NCI-H1436 treated with DMSO at 0.1 percent for 48 hours (cell line): ENCODE measurements at places on chromosomes 1 and 21.

DNA sequence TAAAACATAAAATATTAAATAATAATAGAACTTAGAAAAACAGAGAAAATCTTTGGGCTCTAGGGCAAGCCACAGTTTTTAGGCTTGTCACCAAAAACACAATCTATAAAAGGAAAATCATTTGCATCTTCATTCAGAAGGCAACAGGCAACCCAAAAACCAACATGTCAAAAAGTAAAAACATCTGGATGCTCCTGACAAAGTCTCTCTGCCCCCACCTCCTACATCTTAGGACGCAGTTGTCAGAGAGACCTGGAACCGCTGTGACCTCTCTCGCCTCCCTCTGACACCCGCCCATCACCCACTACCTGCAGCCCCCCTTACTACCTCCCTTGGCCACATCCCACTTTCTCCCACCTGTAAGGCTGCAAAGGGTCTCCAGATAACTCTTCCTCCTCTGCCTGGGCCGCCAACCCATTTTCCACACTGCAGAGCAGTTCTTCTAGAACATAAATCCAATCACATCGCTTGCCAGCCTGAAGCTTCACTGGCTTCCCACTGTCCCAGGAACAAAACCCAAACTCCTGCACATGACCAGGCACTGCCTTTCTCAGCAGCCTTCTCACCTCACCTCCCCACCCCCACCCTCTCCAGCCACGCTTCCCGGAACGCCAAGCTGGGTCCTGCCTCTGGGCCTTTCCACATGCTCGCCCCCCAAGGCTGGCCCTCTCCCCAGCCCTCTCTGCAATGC, 14.7 kb downstream of the PRDM15 start:
- DNase-seq: no peak

DNA sequence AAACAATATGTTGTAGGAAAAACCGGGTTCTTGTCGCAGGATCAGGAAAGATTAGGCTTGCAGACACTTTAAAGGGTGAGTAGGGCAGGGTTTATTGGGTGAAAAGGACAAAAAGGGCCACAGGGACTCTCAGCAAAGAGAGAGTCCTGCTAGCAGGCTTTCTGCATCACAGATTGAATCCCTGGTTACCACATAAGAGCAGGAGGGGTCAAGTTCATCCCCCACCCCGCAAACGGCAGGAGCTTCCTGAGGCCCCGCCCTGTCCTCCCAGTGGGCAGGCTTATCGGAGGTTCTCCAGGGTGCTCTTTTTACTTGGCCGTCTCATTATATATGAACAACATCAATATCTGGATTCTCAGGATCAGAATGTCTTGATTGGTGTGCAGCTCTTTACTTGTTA, 47.7 kb downstream of the SYCP1 start:
- no peak for DNase-seq

DNA sequence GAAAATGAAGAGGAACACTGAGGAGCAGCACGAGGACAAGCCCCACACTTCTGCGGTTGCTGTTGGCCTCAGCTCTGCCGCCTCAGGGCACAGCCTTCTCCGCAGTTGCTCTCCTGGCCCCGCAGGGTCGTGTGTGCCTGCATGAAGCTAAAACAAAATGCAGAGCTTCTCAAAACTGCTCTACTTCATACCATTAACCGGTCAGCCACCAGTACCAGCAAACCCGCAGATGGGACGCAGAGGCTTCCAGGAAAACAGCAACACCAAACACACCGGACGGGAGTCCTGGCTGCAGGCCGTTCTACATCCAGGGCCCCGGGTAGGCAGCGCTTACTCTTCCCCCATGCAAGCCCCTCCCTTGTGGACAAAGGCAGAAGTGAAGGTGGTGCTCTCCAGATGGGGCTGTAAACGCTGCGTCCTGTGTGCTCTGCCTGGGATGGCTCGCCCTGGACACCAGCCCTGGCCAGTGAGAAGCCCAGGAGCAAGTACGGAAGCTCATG, 7.1 kb upstream of the C1orf159 start:
- DNase-seq: no peak

- no peak for DNase-seq
These were observed 188.0 kb downstream of the RERE start for GRCh38 chr1:8629241-8630091.

GRCh38 chr1:164748253-164748899, 189.4 kb downstream of the PBX1 start:
- DNase-seq: no peak

- DNase-seq: no peak
These were observed 20.8 kb upstream of the RGS2 start for GRCh38 chr1:192787914-192788585.

- DNase-seq: no peak
These were observed at the start of gene TMEM52 for GRCh38 chr1:1918901-1919303. TMEM52 (minus strand) TSS chr1:1919279; CDS start chr1:1919265, 14 bp downstream.

- no peak for DNase-seq
These were observed 30.1 kb downstream of the KCNAB2 start for GRCh38 chr1:6075748-6076147.

DNA sequence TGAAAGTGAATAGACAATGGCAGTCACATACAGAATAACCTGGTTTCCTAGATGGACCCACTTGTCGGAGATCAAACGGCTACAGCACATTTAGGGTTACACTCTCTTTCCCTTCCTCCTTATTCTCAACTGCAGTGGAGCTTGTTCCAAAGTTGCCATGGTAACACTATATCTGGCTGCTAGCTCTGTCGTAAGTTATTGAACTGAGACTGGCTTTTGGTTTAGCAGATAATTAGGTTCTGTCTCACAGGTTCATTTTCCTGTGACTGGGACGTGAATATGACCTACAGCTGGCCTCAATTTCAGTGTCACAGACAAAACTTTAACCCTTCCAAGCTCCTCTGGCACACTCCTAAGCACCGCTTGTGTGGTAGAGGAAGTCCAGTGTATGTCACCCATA, 875.8 kb downstream of the USP25 start:
- DNase-seq: no peak

DNA sequence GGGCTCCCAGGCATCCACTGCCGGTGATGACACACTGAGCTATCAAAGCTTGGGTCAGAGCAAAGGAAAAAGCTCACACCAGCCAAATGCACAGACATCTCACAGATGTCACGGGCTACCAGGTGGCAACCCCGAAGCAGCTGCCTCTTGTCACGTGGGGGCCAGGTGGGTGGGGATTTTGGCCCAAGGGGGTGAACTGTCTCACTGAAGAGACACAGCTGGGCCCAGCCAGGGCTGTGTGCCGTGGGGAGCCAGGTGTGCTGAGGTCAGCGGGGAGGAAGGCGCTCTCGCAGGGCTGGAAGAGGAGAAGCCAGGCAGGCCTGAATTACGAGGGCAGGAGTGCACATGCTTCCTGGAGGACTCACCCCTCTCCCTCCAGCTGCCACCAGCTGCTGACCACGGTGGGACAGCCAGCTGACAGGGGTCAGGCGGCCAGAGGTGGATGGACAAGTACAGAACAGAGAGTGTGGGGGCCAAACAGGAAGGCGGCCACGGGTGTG, 32.4 kb downstream of the KCNN3 start:
- DNase-seq: no peak

DNA sequence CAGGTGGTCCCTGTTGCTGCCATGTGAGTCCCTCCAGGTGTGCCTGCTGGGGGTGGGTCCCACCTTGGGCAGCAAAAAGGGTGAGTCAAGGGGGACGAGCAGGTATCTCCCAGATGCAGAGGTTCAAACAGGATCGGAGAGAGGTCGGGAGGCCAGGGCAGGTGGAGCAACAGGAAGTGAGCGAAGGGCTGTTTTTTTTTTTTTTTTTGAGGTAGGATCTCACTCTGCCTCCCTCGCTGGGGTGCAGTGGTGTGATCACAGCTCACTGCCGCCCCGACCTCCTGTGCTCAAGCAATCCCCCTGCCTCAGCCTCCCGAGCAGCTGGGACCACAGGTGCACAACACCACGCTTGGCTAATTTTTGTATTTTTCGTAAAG, 39.4 kb downstream of the SLC2A7 start:
- DNase-seq: no peak

GRCh38 chr1:239816081-239816782, 275.5 kb upstream of the FMN2 start:
- no peak for DNase-seq

DNA sequence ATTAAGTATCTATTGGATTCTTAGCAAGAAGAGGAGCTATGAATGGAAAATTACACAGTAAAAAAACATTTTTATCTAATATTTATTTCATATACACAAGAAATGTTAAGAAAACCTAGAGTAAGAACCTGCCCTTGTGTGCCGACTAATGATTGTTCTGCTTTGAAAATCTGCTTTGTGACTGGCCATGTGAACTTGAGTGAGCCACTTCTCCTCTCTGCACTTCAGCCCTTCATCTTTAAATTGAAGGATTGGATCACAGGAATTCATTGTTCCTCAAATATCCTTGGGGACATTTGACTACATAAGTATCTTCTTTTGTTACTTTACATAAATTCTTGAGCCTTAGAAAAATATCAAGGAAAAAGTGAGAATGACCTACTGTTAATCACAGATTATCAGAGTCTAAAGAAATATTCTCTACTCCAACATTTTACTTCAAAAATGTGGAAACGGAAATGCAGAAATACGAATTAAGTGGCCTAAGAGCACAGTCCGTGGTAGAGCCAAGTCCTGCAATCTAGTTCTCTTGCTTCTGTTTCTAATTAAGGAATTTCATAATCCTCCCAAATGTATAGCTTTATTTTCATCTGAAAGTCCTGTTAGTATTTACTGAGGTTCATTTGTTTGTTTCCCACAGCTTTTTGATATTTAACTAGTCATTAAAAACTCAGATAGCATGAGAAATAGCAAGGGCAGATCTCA, 46.3 kb upstream of the SAMSN1 start:
- no peak for DNase-seq

GRCh38 chr1:32112806-32113375, 5.0 kb downstream of the KPNA6 start:
- no peak for DNase-seq

DNA sequence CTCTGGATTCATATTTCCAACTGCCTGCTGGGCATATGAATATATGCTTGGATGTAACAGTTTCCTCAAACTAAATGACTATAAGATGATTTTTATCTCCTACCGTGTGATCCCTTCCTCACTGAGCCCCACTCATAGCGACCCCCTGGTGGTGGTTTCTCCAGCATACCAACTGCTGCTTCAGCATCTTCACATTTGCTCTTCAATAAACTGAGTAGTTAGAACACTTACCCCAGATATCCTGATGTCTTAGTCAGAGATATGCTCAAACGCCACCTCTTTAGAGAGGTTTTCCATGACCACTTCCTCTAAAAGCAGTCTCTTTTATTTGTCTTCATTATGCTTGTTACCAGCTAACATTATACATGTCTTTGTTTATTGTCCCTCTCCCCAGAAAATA, 10.2 kb upstream of the HNRNPR start:
- no peak for DNase-seq

DNA sequence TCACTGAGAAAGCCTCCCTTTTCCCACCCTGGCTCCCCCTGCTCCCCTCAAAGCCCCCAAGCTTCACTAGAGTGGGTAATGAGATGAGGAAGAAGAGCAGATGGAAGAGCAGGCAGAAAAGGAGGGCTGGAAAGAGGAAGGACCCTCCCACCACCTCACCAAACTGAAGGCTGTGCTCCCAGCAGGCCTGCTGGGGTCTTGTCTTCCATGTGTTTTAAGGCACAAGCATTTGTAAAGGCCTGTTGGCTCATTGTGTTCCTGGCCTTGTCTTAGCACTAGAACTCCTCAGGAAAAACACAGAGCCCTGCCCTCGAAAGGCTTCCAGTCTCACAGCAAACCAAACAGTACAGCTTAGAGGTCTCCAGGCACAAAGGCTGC, 51.5 kb downstream of the TOMM20 start:
- no peak for DNase-seq

GRCh38 chr1:212034516-212035122, 738 bp downstream of the INTS7 start:
- no peak for DNase-seq

GRCh38 chr1:19430121-19431068, 54.9 kb downstream of the CAPZB start:
- DNase-seq: no peak

- DNase-seq: no peak
These were observed 344.4 kb upstream of the ESRRG start for GRCh38 chr1:217067642-217068041.

DNA sequence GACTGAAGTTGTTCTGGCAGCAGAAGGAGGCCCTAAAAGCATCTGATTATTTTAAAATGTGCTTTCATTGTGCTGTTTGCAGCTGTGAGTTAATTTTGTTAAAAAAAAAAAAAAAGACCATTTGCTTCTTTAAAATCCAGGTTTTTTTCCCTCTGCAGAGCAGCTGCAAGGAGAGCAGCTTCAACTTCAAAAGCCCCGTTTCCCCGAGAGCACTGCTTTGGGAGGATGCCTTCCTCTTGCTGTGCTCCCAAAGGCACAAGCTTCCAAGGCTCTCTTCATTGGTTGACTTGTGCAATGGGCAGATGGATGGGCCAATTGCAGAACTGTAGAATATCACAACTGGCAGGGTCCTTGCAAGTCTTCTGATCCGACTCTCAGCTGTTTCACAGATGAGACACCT, 459.2 kb upstream of the PKN2 start:
- no peak for DNase-seq

DNA sequence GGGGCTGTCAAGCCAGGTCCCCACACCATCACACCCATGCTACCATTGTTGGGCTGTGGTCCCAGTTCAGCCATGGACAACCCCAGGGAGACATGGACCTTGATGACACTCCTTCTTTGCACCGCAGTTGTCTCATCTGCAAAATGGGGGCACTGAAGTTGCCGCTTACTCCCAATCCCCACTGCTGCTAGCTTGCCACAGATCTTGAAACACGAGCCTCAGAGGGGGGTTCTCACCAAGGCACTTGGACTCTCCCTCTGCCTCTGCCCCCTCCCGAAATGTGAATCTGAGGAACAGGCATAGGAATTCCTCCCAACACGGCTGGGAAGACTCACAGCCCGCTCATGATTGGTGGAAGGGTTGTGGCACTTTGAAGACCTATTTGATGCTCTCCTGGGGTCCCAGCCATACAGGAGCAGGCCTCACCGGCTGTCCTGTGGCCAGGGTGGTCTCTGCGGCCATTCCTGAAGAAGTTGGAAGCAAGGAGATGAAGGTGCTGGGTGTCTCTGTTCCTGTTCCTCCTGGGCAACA, 31.1 kb downstream of the RUNX3 start:
- DNase-seq: no peak

DNA sequence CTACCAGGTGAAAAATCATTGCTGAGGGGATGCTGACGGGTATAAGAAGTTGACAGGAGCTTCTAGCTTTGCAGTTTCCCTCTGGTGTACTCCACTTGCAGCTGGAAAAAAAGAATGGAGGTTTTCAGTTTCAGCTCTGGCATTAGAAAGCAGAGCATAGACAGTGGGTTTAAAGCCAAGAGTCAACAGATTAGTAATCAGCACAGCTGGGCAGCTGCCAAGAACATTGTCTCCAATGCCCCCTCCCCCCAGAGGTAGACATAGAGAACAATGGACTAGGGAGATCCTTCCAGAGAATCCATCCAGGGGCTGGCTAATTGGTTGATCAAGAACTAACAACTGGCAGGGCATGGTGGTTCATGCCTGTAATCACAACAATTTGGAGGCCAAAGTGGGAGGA, 10.1 kb upstream of the ZBTB8B start:
- no peak for DNase-seq
